SK-N-SH (cell line): ENCODE measurements at places on chromosomes 1 and 21.

GRCh38 chr1:159239551-159240220 lies 35.0 kb downstream of the ACKR1 start:
- no peak for DNase-seq

DNA sequence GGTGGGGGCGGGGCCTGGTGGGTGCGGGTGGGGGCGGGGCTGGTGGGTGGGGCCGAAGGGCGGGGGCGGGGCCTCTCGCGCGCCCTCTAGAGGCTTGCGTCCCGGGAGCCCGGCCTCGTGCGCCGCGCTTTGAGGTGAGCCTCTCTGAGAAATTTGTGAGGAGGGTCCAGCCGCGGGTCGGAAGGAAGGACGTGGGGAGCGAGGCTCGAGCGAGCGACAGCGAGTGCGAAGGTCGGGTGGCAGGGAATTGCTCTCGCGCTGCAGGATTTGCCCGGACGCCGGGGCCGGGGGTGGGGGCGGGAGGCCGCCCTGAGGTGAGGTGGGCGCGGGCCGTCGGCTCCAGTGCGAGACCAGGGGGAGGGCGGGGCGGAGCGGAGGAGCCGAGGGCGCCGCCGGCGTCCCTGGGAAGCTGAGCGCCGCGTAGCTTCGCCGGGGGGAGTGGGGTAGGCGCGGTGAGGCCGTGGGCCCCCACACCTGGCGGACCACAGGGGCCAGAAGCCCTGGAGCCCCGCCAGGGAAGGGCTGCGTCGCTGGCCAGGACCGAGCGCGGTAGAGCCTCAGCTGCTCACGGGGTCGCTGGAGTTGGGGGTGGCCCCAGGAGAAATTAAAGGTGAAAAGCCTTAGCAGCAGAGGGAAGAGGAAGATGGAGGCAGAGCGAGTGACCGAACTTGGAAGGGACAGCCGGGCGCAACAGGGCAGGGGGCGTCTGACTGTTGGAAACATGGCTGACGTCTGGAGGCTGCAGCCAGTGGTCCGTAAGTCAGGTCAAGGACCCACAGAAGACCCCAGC lies 754 bp upstream of the LSS start:
- peak; percentile 86 for DNase-seq

- no peak for DNase-seq
Observed at GRCh38 chr1:2538872-2539271, 8.8 kb upstream of the HES5 start.

DNA sequence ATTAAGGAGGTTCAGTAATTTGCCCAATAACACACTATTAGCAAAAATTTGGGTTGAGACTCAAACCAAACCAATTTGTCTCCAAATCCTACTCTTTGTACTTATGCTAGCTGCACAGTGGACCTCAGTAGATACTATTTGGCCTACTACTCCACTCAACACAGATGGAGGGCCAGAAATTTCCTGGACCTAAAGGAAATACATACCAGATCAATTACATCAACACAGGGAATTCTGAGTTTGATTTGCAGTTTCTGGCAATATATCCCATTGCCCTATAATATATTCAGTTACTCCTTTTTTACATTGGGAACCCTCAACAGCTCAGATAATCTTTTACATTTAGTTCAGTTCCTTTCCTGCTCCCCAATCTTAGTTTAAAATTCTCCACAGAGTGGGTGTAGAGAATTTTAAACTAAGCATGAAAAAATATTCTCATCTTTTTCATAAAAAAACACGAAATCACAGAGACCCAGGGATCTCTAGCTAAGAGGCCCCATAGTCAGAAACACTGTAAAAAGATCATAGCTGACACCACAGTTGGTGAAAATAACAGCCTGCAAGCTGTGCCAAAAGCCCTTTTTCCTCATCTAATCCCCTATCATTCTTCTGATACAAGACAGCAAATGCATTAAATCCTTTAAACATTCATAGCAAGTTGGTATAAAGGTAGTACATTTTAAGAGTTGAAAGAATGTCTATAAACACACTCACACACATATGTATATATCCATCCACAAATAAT lies 317.7 kb upstream of the ESRRG start:
- DNase-seq, result no peak

DNA sequence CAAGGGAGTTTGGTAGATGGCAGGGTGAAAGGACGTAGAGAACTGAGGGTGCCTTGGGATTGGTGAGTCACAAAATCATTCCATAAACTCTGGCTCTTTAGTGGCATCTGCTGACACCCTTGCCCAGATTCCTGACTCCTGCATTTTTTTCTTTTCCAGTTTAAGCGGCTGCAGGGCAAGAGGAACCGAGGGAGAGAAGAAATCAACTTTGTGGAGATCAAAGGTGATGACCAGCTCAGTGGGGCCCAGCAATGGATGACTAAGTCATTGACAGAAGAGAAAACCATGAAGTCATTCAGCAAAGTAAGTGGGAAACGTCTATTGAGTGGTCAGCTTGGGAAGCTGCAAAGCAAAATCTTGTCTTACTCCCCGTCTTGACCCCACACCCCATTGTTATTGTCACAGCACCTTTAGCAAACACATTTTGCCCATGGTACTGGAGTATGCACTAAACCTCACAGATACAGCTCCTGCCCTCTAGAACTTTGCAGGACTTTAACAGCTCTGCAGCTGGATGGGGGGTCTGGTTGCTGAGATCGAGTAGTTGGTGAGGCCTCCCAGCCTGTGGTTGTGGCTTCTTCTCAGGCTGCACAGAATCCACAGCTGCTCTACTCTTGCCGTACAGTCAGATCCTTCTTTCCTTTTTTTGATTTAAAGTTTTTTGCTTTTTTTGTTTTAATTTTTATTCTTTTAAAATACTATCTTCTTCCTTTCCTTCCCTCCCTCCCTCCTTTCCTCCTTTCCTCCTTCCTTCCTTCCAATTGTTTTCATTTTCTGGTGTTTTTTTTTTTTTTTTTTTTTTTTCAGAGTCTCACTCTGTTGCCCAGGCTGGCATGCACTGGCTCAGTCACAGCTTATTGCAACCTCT lies 21.9 kb downstream of the SH2D2A start:
- DNase-seq, result no peak

- no peak for DNase-seq
Observed at GRCh38 chr1:165823552-165824268, 3.7 kb upstream of the UCK2 start.

- DNase-seq, result no peak
Observed at GRCh38 chr21:37087188-37087587, 14.1 kb downstream of the TTC3 start.

DNA sequence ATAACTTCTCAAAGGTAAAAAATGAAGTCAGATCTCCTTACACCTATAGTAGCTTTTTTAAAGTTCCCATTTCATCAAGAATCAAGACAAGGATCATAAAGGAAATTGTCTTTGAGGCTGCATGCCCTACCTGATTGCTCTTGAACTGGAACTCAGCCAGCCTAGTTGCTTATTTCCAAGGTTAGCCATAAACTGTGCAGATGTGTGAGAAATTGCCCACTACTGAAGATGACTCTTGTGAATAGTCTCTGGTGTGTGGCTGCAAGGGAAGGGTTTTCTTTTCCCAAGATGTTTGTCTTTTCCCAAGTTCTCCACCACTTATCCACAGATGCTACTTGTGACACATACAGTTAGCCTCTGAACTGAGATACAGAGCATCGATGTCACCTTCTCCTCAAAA lies 81.7 kb upstream of the DUSP10 start:
- no peak for DNase-seq

DNA sequence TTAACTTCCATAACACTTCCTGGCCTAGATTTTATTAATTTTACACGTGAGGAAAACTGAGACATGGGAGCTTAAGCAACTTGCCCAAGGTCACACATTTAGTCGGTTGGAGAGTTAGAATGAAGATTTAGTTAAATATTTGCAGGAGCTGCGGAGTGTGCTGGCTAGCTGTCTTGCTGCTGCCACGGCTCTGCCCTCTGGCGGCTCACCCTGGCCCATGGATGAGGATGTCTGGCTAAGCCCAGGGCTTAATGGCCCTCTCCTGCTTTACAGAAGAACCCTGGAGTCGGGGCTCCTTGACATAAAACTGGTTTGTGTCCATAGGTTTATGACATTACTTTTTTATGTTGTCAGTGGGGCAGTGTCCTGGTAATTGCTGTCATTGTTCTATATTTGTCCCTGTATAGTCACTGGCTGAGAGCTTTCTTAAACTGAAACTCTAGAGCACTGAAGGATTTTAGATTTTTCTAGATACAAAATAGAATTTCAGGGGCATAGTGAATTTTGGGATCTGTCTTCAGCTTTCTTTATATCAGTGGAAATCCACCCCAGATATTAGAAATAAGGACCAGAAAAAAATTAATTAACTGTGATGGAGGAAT lies 88.9 kb upstream of the WLS start:
- peak; percentile 37 for DNase-seq

DNA sequence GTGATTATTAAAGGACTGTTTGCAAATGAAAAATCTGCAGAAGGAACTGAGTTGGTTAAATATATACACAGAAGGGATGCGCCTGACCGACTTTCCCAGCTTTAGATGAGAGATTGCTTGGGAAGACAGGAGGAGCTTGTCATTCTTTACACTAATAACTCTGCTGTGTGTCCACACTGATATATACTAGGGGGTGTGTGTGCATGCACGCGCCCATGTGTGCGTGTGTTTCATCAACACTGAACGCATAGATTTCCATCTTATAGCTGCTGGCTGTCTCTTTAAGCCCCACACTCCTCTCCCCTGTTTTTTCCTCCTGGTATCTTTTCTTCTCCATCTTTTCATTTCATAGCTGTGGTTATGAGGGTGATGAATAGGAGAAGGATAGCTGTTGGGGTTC lies 6.9 kb upstream of the KAZN start:
- DNase-seq, result no peak

- DNase-seq, result peak; percentile 38
Observed at GRCh38 chr21:42617486-42617885, 35.9 kb upstream of the PDE9A start.

- no peak for DNase-seq
Observed at GRCh38 chr1:19689856-19690255, 25.2 kb downstream of the HTR6 start.

- DNase-seq, result no peak
Observed at GRCh38 chr1:82091729-82092128, 291.0 kb downstream of the ADGRL2 start.

DNA sequence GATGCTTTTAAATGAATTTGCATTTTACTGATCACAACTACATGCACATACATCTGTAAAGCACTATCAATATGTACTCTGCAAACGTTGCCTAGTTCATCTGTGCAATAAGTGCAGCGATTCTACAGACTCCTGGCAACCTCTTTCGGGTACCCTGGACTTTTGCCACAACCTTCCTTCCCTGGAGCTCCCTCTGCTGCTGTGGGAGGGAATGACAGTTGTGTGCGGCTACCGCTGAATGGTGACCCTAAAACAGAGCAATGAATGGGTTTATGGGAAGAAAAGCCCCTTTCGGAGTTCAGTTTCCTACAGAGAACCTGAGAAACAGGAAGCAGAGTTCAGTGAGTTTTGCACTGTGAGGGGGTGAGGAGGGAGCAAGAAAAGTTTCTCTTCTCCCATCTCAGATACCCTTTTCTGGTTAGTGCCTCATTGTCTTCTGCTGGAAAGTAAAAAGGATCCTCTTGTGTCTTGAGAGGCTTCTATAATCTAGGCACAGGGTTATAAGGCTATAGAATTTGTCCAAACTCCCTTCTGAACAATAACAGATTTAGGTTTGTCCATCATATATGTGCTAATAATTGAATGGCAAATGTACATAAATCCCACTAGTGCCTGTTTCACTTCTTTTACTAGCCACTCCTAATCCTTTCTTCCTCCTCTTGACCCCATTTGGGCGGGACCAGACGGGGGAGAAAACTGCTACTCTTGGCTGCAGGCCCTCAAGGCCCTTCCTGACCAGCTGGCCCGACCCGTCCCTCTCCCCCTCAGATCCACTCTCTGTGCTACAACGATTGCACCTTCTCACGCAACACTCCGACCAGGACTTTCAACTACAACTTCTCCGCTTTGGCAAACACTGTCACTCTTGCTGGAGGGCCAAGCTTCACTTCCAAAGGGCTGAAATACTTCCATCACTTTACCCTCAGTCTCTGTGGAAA lies 19.8 kb upstream of the SARS1 start:
- peak; percentile 38 for DNase-seq
